ENCODE measurements at places on chromosomes 13 and 19.
A peak's percentile ranks its signal among the peaks of the same experiment; 100 is the strongest.

GRCh38 chr13:93256998-93257397 is 30.4 kb downstream of the GPC6 start:
- DNase-seq = no peak

- DNase-seq = no peak
Observed at GRCh38 chr13:45179428-45179827, 21.4 kb downstream of the KCTD4 start.

DNA sequence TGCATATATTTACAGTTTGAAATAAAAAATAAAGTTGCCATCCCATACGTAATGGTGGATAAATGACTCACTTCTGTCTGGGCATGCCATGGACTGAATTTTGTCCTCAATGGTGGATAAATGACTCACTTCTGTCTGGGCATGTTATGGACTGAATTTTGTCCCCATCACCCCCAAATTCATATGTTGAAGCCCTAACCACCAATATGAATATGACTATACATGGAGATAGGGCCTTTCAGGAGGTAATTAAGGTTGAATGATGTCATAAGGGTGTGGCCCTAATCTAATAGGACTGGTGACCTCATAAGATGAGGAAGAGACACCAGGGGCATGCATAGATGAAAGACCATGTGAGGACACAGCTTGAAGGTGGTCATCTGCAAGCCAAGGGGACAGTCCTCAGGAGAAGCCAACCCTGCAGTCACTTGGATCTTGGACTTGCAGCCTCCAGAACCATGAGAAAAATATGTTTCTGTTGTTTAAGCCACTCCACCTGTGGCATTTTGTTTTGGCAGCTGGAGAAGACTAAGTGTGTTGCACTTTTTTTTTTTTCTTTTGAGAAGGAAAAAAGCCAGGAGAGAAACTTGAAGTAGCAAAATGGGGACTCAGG is 41.8 kb downstream of the RFC3 start:
- DNase-seq = no peak

GRCh38 chr13:72757792-72758535 is 23.7 kb downstream of the DIS3 start:
- no peak for DNase-seq

DNA sequence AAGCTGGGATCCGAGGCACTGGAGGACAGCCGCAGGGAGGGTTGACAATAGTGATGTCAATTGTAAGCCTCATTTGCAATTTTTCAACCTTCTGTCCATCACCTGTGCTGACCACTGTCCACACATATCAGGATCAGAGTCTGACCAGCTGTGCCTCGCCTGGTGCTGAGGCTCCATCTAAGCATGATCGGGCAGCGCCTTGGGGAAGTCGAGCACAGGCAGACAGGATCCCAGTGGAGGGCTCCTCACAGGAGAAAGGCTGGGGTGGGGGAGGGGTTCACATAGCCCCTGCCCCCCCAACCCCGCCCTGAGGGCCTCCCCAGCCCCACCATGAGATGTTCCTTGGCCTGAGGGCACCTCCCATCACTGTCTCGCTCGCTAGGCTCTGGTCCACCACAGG is 60.3 kb downstream of the RAB20 start:
- no peak for DNase-seq

DNA sequence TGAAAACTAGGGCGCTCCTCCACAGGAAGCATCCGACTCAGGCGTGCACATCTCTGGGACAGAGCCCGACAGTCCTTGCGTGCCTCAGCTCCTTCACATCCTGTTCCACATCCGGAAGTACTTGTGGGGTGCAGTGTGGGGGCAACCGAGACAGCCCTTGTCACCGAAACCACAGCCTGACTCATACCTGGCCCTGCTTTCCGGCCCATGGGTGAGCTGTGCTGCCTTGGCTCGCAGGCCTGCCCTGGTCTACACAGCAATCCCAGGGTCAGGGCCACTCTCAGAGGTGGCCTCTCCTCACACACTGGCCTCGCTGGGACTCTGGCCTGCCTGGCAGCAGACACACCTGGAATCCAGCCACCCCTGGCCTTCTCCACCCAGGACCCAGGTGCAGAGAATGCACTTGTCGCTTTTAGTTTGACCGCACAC is 100.4 kb downstream of the STK24 start:
- peak; percentile 77 for DNase-seq

GRCh38 chr13:107373551-107373950 is 805.6 kb upstream of the ARGLU1 start:
- DNase-seq = no peak

DNA sequence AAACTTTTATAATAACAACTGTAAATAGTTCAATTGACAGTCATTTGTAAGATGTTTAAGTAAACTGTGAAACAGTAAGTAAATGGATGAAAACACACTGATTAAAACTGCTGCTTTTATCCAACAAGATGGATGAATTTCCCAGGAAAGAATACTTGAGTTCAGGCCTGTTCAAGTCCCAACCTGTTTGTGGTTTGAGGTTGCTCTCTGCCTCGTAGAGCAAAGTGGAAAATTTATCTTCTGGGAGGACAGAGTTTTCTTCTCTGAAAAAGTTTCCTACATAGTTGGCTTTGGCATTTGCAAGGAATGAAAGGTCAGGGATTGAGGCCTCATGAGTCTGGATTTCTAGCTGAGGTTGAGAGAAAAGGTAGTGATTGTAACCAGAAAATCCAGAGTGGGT is 15.2 kb upstream of the ZNF543 start:
- no peak for DNase-seq

DNA sequence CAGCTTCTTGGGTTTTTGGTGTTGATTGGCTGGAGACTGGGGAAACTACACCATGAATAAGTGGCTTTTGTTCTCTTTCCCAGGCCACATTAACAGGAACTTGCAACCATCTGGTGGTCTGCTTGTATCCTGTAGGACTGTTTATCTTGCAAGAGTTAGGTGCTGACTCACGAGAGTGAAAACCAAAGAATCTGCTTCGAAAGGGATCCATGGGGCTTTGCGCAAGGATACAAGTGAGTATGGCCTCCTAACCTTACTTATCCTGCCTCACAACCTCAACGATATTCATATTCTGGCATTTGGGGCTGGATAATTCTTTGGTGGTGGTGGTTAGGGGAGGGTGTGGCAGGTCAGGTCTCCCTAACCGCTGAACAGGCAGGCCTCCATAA is 4.7 kb upstream of the SIGLECL1 start:
- no peak for DNase-seq

GRCh38 chr13:110472904-110473563 is 88.5 kb downstream of the RAB20 start:
- DNase-seq = no peak

- no peak for DNase-seq
Observed at GRCh38 chr19:29054886-29055675, 157.9 kb downstream of the UQCRFS1 start.

DNA sequence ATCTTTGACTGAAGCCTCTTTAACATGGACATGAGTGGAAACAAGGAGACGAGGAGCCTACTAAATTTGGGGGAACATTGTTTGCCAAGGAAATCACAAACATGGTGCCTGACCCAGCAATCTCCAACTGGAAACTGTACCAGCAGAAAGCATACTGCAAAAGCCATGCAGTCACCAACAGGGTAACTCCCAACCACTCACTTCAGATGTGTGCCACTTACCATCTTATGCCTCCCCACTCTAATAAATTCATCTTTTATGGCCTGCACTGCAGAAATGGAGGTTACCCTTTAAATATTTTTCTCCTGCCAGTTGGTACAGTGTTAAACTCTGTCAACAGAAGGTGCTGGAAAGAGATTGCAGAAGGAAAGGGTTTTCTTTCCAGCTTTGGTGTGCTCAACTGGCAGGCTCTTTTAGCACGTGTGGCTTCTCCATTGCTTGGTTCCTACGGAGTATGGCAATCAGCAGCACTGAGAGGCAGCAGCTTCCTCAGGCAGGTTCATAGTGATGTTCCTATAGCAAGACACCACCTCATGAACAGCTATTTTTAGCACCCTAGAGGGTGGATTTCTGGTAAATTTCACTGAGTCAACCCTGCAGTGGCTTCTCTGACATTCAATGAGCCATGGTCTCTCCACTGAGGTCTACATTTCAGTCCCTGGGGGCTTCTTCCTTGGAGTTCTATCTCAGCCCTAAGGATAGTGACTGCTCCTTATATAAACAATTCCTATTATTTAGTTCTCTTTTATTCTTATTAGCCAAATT is 21.4 kb downstream of the MIR17HG start:
- DNase-seq = no peak

GRCh38 chr19:48991011-48991609 is 2.0 kb downstream of the GYS1 start:
- DNase-seq = no peak

- DNase-seq = no peak
Observed at GRCh38 chr13:81184556-81185265, 843.8 kb upstream of the SPRY2 start.

- no peak for DNase-seq
Observed at GRCh38 chr13:105165449-105166125, 1369.9 kb downstream of the EFNB2 start.

- DNase-seq = no peak
Observed at GRCh38 chr19:8206147-8207087, 2.8 kb upstream of the CERS4 start.

DNA sequence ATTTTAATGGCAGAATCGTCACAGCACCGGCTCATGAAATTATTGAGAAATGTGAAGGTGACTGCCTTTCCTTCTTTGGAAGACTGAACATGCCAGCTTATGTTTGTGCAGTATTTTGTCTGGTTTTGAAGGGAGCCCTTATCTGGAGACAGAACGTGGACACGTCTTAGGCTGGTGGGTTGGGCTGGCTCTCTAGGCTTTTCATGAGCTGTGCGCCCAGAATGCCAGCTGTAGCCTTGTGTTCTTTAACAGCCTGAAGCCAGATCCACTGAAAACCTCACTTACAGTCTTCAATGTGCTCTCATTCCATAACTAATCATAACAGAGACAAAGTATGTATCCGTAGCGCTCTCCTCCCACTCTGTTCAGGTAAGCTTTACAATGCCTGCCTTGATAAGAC is 184.4 kb upstream of the HTR2A start:
- DNase-seq = no peak

- no peak for DNase-seq
Observed at GRCh38 chr19:50492303-50493052, 15.8 kb upstream of the GARIN5A start.

- no peak for DNase-seq
Observed at GRCh38 chr13:76799696-76800095, 86.5 kb downstream of the KCTD12 start.

DNA sequence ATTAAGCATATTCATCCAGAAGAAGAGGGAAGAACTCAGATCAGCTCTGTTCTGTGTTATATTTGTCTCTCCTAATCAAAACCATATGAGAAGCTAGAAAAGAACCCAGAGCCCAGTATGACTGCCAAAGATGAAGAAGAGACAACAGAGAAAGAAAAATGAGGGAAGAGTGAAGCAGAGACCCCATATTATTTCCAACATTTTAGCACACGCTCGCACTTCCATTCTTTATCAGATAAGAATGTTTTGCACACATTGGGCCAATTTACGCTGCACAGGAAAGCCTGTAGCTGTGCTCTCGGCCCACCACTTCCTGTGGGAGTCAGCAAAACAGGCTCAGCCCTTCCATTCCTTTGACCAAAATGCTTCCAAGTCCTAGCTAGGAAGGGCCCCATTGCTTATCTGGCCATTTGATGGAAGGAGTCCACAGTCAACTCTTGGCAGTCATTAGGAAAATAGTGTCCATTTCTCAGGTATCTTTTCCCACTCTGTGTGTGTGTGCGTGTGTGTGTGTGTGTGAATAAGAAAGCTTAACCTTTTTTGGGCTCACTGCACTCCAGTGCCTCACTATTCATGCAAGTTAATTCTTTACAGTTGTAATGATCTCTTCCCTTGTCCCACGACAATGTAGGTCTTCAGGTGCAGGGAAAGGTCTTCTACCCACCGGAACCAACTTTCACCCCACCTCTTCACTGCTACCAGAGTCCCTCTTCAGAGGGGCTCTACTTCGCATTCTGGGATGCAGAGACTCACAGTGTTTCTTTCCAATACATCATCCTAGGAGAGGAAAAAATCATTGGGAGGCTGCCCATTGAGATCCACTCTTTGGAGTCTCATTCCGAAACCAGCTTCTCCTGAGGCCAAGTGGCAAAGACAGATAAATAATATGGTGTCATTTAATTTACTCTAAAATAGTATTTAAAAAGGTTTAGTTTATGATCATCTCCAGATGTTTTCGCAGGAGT is 237.5 kb downstream of the COG6 start:
- no peak for DNase-seq

DNA sequence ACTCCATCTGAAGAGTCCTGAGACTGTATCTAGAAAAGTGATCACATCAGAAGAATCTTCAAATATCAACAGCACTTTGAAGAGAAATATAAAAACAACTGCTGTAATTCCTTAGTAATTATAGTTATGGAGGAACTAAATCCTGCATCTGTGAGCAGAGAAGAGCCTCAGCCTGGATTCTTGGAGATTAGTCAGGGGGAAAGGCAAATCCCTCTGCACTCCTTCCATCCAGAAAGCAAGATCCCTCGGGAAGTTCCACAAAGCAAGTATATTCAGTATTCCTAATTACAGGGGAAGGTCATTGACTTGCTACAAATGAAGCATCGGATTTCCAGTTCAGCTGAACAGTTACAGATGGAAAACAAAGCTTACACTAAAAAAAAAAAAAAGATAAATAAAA is 256.6 kb upstream of the IPO5 start:
- no peak for DNase-seq

DNA sequence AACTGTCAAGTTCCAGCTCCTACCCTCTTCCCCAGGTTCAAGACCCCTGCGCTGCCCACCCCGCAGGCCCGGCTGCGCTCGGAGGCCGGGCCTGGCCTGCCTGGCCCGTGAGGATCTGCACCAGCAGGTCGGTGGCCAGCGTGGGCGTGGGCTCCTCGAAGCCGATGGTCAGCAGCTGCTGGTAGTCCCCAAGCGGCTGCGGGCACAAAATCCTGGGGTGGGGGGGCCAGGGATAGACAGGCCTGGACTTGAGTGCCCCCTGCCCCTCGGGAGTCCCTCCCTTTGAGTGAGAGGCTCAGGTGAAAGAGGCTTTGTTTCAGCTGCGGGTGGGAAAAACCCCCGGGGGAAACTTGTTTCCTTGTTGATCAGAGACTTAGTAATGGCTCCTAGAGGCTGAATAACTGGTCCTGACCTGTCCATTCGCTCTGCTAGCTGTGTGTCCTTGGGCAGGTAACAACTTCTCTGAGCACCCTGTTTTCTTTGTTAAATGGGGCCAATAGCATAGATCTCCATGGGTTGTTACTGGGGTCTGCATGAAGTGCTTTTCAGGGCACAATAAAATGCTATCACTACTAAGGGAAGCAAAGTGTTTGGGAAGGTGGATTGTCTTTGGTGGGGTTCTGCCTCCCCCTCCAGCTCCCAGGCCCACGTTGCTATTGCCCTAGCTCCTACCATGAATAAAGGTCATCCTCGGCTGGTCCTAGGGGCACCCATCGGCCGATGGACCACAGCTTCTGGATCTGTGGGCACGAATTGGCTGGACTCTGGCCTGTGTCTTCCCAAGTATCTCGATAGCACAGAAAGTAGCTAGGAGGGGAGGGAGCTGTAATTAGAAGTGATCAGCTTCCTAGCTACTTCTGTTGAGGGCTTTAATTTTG is 3.5 kb downstream of the C19orf67 start:
- no peak for DNase-seq

GRCh38 chr13:29954082-29955028 is 103.9 kb upstream of the UBL3 start:
- peak; percentile 33 for DNase-seq

Measured in T-helper 9 cell (primary cell).